ENCODE measurements at places on chromosomes 5 and 9. TPM values are rescaled to one million over a fixed set of nuclear protein-coding genes. Genes with fewer than 3 reads are reported as not detected.
A peak's percentile ranks its signal among the peaks of the same experiment; 100 is the strongest.

Gene PKN3
- 10.1 TPM for polyA plus RNA-seq

Gene PCDHAC1
- polyA plus RNA-seq, result 0.16 TPM

Gene LCN1
- not detected for polyA plus RNA-seq

Gene ZBED3
- 39.5 TPM for polyA plus RNA-seq

Gene PCDHGC5
- 0.22 TPM for polyA plus RNA-seq

- no peak for DNase-seq
Measured at GRCh38 chr5:89071941-89072331, 189.0 kb upstream of the MEF2C start.

GRCh38 chr5:34411470-34412346, 244.4 kb upstream of the RAI14 start:
- no peak for DNase-seq

GRCh38 chr5:38316544-38317224, 58.3 kb downstream of the EGFLAM start:
- DNase-seq, result peak; percentile 11

DNA sequence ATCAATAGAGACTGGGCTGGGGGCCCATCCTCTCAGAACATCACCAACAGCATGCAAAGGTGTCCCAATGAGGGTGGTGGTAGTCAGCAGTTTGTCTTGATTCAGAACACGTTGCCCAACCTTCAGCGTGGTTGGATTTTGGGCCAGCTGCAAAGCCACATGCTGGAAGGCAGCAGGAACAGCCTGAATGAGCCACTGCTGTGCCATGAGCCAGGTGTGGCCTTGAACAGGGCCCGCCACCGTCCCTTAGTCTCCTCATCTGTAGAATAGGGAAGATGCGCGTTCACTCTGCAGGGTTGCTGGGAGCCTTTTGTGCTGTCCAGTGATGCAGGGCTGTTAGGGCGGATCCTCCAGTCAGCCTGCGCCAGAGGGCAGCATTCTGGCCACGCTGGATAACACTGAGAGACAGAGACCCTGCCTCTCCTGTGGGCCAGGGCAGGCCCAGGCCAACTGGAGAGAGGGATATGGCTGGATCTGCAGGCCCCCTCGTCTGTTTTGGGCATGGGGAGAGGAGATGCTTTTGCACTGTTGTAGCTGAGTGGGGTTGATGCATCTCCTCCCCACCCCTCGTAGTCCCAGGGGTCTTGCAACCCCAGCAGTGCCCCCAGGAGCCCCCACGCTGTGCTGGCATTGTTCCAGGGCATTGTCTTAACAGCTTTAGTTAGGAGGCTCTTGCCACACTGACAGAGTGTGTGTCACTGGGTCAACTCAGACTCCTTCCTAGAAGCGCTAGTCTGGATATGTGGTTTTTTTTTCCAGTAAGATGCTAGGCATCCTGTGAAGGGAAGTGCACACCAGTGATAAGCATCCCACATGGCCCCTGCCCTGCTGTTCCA, 42.1 kb downstream of the SLC46A2 start:
- DNase-seq, result no peak

Gene ST8SIA4
- 6.9 TPM for polyA plus RNA-seq

DNA sequence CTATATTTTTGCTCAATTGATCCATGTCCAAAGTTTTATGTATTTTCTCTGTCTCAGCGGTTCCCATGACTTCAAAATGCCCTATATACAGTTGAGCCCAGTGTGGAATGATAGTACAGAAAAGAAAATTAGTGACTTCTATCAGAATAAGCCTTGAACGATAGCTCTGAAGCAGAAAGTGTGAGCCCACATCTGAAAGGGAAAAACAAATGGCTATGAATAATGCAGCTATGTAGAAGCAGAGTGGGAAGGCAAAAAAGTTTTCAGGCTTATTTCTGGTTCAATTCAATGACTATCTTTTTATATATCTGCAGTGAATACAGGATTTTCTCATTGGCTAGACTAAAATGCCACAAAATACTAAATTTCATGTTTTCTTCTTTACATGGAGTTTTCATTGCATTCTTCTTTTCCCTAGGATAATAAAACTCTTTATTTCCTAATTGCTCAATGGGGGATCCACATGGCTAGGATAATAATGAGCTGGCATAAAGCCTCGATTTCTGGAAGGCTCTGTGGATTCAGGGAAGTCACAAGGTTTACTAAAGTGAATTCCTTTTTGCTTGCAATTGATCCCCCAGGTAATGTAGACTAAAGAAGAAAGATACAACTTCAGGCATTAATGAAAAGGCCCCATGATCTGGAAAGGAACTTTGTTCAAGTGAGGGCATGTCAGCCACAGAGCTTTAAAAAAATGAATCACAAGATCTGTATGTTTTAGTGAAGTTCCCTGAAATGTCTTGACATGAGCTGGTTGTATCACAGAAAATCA, 377.0 kb upstream of the RIOK2 start:
- no peak for DNase-seq

- DNase-seq, result no peak
Measured at GRCh38 chr9:78539188-78539587, 242.3 kb downstream of the PSAT1 start.

- no peak for DNase-seq
Measured at GRCh38 chr9:80839821-80840675, 849.3 kb downstream of the TLE1 start.

- no peak for DNase-seq
Measured at GRCh38 chr9:33447799-33448553, 583 bp upstream of the AQP3 start.

DNA sequence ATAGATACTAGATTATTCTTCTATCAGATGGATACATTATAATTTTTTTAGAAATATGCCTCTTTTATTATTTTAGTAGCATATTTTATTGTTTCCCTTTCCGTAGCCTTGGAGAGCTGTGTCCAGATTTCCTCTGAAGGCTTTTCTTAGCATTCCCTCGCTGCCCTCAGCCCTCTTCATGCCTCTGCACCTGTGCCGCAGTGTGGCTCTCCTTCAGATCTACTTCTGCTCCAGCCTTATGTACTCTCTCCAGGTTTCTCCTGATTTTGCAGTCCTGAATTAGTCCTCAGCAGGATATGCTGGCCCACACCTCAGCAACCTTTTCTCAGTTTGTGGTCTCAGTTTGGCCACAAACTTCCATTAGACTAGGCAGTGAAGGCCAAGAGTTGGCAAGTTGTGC, 1052.0 kb downstream of the TAF11L14 start:
- no peak for DNase-seq

DNA sequence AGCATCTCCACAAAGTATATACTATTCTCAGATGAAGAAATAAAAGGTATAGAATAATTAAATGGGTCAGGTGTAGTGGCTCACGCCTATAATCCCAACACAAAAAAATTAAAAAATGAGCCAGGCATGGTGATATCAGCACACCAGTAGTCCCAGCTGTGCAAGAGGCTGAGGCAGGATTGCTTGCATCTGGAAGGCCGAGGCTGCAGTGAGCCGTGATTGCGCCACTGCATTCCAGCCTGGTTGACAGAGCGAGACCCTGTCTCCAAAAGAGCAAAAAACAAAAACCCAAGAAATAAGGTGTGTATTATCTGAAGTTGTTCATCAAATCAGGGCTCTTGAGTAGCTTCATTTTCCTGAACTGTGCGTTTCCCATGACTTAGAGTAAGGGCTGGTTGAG, 83.2 kb upstream of the MYO10 start:
- DNase-seq, result no peak

Gene MELK
- 20.6 TPM for polyA plus RNA-seq

Gene ARSK
- polyA plus RNA-seq, result 17.2 TPM

Gene PCDHB14
- 8.1 TPM for polyA plus RNA-seq

- no peak for DNase-seq
Measured at GRCh38 chr5:124044613-124045012, 532.6 kb downstream of the CSNK1G3 start.

Gene ICE1
- 33.1 TPM for polyA plus RNA-seq

Gene FAM78A
- 3.2 TPM for polyA plus RNA-seq

DNA sequence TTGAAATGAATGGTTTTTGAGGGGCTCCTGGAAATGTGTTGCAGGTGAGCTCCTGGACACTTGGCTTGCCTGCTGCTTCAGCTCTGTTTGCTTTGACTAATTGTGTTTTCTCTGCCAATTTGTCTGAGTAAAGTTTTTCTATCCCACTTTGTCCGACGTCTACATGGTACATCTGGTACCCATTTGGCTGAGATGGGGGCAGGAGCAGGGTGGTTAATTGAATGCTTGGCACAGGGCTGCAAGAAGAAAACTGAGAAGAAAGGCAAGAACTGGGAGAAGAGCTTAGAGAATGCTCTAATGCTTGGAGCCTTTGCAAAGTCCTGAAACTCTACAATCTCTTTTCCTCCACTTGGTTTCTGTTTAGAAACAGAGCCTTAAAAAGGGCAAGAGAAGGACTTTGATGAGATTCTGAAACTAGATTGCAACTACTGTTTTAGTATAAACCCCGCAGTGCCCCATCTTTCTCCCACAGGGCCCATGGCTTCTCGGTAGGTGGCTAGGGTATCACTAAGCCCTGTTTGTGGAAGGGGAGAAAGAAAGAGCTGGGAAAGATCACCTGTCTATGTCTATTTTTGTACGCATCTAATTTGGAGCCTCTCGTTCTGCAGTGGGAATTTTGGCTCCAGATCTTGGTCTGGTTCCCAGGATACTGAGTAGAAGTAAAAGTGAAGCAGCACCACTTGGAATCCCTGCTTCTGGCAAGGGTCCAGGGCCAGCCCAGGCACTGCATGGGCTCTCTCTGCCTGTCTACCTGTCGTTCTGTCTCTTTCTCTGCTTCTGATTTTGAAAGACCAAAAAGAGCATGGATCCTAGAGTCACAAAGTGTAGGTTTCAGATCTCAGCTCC, 214.4 kb downstream of the SEMA6A start:
- no peak for DNase-seq

GRCh38 chr9:95504053-95504963, 12.5 kb downstream of the PTCH1 start:
- DNase-seq, result no peak

- no peak for DNase-seq
Measured at GRCh38 chr5:176573564-176574296, 24.6 kb downstream of the CDHR2 start.

GRCh38 chr5:176695073-176695472, 47.8 kb downstream of the TSPAN17 start:
- no peak for DNase-seq

DNA sequence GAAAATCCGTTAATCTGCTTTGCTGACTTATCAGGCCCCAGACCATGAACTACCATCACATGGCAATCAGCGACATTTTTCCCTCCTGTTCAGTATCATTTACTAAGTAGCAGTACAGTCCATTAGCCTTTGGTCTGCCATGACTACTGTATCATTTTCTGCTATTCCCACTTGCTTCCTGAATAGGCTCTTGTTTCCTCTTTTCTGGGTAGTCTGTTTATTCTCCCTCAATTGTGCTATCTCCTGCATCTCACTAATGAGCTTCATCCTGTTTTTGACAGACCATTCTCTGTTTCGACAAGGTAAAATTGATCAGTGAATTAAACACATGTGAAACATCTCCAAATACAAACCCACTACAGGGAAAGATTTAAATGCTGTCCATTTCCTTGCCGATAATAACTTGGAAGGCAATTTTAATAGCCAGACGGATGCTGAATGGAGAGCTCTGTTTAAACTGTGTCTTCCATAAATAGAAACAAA, 263.5 kb upstream of the ANKRD55 start:
- DNase-seq, result no peak

- DNase-seq, result no peak
Measured at GRCh38 chr9:81118416-81118815, 570.9 kb downstream of the TLE1 start.
